Sciatic nerve (tissue), 2 donors: ENCODE measurements at places on chromosomes 2 and 18.
A peak's percentile ranks its signal among the peaks of the same experiment; 100 is the strongest.

GRCh38 chr2:221818616-221819320 is 246.7 kb upstream of the EPHA4 start:
- no peak for DNase-seq

DNA sequence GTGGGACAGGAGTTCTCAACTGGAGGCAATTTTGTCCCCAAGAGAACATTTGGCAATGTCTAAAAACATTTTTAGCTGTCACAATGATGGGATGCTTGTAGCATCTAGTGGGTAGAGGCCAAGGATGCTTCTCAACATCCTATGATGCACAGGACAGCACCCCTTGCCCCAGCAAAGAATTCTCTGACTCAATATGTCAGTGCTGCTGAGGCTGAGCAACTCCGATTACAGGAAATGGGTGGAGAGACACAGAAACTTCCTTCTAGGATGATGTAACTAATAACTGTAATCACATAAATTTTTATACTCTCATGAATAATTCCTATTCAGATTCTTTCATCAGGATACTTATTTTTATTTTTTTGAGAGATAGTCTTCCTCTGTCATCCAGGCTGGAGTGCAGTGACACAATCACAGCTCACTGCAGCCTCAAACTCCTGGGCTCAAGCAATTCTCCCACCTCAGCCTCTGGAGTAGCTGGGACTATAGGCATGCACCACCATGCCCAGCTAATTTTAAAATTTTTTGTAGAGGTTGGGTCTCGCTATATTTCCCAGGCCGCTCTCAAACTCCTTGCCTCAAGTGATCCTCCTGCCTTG is 120.3 kb upstream of the ACAA2 start:
- no peak for DNase-seq

DNA sequence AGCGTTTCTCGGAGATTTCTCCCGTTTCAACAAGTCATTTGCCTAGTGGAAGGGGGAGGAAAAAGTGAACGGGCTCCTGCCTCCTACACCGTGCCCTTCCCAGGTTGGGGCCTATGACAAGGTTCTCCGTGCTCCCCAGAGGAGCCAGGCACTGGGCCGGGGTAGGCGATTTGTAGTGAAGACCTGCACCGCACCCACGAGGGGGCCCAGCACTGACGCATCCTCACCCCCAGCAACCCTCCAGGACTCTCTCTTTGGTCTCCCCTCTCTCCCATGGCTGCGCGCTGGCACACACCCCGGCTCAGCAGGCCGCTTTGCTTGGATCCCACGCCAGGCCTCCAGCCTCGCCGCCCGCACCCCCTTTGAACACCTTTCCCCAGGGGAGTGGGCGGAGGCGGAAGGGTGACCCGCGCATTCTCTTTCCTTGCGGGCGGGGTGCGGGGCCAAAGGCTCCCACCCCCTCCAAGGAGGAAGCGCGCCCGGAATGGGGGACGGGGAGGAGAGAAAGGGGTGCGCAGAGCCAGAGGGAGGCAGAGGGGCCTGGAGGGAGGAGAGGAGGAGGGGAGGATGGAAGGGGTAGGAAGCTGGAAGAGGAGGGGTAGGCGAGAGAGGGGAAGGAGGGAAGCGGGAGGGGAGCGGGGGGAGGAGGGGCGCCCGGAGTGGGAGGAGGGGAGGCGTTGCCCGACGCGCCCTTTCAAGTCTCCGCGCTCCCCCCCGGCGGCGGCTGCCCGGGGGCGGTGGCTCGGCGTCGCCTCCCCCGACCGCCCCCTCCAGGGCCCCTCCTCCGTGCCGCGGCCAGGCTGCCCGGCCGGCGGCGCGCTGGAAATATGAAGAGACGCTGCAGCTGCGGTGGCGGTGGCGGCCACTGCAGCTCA is at the start of gene APCDD1:
APCDD1 (plus strand) TSS at position 830 of the 875 bp plus-strand sequence. CDS start 347 bp downstream, outside the sequence.
- peak; percentile 90 for DNase-seq

- DNase-seq = no peak
These were observed 152.6 kb downstream of the ANKRD44 start for GRCh38 chr2:197157879-197158537.

GRCh38 chr2:133072837-133073694 is 403.1 kb upstream of the LYPD1 start:
- no peak for DNase-seq

DNA sequence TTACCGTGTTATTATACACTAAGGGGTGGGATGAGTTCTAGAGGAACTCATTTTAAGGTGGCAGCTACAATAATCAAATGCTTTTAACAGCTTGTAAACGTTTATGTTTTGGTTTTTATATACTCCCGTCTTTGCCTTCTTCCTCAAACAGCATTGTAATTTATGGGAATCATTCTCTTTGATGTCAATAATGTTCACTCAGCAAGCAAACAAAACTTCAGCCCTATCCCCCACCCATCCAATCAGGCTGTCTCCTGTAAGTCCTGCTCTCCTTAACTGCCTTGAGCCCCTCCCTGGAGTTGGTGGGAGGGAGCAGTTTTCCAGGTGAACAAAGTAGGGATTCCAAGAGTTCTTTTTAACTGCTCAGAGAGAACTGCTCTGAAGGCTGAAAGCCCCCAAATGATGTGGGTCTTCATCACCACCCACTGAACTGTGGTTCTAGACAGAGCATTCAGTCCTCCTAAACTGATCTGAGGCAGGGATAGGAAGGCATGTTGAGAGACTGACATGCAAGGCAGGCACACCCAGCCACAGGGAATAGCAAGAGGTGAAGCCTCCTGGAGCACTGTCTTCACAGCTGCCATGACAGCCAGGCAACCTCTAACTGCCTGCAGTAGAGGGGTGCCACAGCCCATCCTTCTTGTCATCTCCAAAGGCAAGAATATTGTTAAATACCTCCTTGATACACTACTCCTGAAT is 17.5 kb downstream of the MYO5B start:
- no peak for DNase-seq

GRCh38 chr2:224166654-224167053 is 127.6 kb upstream of the SERPINE2 start:
- DNase-seq = no peak

DNA sequence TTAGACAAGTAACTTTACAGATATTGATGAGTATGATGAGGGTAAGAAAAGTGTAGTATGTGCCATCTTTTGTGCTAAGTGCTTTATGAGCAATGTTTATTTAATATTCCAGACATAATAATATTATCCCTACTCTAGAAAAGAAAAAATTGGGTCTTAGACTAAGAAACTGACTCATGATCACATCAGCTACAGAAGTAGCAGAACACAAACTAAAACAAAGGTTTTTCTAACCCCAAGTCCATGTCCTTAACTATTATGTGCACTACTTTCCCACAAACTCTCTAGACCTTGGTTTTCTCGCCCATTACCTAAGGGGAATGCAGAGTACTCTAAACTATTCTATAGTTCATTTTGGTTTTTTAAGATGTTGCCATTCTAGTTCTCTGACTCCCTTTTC is 64.5 kb downstream of the BAZ2B start:
- DNase-seq = no peak
